Esophagus squamous epithelium (tissue), 5 donors: ENCODE measurements at places on chromosomes 12 and 14.

DNA sequence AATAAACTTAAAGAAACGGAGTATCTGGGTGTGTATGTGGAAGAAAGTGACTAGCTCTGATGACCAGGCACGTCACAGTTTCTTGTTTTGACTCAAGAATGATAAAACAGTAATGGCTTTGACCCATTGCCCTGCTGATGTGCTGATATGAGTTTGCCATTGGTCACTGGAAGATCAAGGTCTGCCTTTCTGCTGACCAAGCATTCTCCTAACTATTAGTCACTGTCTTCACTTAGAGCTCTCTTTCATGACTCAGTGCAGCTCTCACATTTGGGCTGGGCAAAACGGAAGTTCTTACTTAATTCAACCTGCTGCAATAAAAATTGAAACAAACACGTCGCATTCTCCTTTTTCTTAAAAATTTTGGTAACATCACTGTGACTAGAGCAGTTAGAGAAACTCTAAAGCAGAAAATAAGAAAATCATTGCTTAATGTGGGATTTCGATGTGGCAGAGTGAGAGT is 366.7 kb downstream of the BTG1 start:
- no peak for DNase-seq

DNA sequence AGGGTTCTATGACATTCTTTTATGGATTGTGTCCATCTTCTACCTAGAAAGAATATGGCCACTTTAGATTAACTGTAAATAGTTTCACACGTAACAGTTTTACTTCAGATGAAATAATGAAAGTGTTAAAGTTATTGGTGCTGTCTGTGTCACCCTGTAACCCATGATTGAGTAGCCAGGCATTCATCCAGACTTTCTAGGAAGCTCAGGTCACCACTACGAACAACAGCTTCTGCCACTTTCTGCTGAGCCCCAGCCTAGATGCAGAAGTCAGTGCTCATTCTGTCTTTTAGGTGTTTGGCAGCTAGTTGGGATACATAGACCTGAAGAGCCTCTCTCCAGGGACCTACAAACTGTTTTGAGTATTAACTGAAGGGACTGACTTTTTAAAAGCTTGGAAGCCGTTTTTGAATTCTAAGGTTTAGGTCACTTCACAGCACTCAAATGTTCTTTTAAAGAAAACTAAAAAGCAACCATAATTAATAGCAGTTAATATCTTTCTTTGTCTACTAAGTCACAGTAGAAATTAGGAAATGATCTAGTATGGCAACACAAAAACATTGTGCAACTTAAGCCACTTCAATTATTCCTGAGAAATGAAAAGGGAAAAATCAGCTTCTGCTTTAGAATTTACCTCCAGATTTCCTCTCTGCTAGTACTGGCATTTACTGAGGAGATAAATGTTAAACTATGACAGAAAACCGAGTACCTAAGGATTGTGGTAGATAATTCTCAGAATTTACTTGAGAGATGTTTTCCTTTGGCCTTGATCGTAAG is 266.9 kb downstream of the CCDC91 start:
- DNase-seq: no peak

GRCh38 chr14:64550621-64551333 is 1.0 kb downstream of the PPP1R36 start:
- no peak for DNase-seq

- DNase-seq: no peak
These were observed 3.5 kb downstream of the WNT10B start for GRCh38 chr12:48967991-48968390.

DNA sequence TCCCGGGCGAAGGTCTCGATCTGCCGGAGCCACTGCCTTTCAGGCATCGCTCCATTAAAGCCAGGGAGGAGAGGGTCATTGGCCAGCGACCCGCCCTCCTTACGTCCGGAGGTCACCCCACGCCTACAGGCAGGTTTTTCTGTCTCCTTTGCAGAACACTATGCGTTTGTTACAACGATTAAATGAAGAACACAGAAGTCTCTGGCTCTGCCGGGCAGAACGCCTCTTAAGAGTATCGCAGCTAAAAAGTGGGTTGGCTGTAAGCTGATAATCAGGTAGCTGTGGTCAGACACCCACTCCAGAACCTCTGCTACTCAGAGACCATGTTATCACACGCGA is 15.0 kb downstream of the OTX2 start:
- DNase-seq: no peak

DNA sequence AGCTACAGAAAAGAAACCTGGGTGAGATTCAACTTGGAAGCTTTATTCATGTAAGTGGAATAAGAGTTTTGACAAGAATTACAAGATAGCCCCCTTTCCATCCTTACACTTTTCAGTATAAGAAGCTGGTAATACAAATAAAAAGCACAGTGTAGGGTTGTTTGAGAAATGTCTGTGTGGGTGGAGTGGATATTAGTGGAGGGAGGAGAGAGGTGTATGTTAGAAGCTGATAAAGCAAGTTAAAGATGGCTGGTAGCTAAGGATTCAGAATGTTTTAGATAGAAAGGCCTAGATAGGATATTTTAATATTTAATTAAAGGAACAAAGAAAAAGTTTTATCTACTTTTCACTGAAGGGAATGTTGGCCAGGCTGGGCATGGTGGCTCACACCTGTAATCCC is 12.5 kb downstream of the CFAP54 start:
- no peak for DNase-seq

DNA sequence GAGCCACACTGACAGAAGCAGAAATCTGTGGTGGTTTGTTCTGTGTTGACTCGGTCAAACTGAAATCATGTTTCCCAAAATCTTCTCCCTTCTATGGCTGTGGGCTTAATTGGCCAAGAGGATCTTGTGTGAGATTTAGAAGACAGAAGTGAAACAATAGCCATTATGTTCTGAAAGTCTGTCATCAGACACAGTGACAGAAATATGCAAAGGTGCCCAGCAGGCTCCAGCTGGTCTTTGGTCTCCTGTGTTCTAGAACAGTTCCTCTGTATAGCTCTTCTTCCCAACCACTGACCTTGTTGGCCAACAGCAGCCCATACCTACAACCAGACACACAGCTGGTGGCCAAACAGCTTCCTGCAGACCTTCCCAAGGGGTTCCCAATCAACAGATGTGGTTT is 25.0 kb upstream of the COCH start:
- no peak for DNase-seq

DNA sequence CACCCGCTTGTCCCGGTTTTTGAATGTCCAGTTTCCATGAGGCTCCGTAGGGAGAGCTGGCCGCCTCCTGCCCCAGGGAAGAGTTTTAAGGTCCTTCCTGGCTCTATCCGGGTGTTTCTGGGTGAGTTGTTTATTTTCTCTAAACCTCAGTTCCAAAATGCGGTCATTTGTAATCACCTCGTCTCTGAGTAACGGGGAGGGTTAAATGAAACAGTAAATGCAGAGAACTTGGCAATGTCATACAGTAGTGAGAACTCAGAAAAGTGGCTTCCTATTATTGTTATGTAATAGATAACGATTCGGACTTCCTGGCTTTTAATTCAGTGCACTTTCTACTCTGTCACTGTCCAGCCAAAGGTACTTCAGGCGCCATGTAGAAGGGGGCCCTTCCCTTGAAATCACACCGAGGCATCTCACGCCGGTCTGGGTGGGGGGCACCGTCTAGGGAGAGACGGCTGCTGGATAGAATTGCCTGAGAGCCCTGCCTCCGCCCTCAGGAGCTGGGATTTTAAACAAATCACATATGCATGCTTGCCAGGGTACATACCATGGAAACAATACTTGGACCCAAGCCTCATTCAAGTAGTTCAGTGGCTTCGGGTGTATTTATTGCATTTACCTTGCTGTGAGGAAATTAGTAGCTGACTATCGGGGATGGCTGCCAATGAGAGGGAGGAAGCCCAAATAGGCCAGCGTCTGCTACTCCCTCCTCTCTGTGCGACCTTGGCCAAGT is 26.4 kb downstream of the NOS1 start:
- DNase-seq: no peak

- DNase-seq: no peak
These were observed 8.0 kb upstream of the HNF1A start for GRCh38 chr12:120970310-120970709.

- DNase-seq: no peak
These were observed at the start of gene ZNF385A for GRCh38 chr12:54384591-54385041. ZNF385A (minus strand) TSS chr12:54384733; CDS start chr12:54384514, 219 bp downstream.

GRCh38 chr12:31944299-31944698 is 14.9 kb upstream of the RESF1 start:
- no peak for DNase-seq
